Glutamatergic neuron (in vitro differentiated cells): ENCODE measurements at places on chromosomes 1 and 21.

GRCh38 chr1:38256072-38256471 lies 209.5 kb upstream of the POU3F1 start:
- DNase-seq: no peak

- no peak for DNase-seq
Measured at GRCh38 chr1:65167586-65168242, 19.7 kb downstream of the AK4 start.

DNA sequence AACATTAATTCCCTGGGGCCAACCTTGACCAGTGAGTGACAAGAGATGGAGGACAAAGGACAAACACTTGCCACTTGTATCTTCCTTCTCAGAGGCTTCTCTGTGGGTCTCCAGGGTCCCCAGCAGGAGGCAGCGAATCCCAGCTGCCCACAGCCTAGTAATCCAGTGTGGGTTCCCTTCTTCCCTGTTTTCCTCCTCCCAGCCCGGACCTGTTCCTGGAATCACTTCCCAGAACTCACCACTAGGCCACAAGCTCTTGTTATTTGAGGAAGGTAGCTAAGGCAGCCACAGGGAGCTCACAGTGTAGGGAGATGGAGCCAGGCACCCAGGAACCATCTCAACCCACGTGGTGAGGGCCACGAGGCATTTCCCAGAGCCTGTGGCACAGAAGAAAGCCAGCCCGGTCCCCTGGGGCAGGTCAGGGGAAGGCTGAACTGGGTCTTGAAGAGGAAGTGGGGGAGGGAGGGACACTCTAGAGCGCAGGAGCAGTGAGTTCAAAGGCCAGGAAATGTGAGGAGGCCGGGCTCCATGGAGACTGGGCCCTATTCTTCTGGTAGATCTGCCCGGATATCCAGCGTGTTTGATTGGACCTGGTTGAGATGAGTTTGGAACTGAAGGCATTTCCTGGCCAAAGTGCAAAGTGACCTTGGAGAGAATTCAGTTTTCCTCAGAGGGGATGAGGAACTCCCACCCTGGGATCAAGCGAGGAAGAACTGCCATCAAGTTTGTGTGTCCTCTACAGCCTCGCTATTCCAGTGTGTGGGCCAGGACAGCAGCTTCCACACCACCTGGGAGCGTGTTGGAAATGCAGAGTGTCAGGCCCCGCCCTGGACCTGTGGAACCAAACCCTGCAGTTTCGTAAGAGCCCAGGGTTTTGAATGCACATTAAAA lies 20.3 kb upstream of the C2CD2 start:
- no peak for DNase-seq

- no peak for DNase-seq
Measured at GRCh38 chr1:61494000-61494399, 230.9 kb downstream of the TM2D1 start.

DNA sequence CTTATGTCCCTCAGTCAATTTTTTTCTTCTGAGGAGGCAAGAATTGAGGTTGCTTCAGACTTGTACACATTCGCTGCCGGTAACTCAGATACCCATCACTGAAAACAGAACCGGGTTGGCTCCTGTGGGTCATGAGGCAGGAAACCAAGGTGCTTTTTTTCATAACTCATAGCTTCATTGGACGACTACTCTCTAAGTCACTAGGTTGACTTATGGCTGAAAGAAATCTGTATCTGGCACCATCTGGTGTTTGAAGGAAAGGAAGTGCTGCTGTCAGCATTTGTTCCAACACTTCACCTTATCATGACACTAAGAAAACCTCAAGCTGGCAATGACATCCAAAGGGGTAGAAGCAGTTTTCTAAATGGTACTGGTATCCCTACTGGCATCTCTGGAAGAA lies 82.3 kb downstream of the TBX19 start:
- DNase-seq: no peak

- DNase-seq: no peak
Measured at GRCh38 chr1:211527006-211527405, 35.0 kb upstream of the RD3 start.

DNA sequence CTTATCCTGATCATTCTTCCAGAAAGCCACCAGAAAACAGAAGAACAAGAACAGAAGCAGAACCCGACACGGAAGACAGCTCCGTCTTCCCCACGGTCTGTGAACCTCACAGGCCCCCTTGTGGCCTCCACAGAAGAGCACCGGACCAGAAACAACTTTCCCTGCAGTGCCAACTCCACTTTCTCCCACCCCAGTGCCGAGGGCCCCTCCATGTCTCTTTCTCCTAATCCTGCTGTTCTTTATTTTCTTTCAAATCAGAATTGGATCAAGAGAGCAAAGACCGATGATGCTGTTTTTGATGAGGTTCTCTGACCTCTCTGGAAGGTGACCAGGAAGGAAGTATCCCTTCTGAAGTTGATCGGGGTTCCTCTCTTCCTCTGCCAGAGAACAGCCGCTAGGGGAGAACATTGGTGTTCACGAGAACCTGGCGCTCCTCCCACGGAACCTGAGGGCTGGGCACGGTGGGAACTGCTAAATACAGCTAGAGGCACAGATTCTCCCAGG lies 58.9 kb upstream of the CTTNBP2NL start:
- peak; percentile 28 for DNase-seq
